ENCODE measurements at places on chromosomes 2 and 18.

DNA sequence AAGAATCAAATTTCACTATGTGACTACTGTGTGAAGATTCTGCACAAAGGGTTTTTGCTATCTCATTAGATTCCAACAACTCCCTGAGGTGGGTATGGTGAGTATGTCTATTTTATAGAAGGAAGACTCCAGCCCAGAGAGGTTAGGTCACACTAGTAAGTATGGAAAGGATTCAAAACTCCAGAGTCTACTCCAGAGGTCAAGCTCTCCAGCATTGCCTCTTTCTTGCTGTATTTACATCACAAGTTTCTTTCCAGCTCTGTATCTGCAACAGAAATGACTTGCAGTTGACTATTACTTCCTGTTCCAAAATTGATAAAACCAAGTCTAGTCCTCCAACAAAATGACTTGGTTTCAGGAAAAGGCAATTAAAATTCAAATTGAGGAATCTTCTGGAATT is 2.1 kb downstream of the COL4A4 start:
- H3K36me3 ChIP-seq = no peaks in the 10 kb centered on the region
- H3K27ac ChIP-seq = no peak overlapping the region
- no peak overlapping the region for H3K4me3 ChIP-seq
- H3K27me3 ChIP-seq = peaks cover 42% of the 10 kb centered on the region
- no peaks in the 10 kb centered on the region for H3K4me1 ChIP-seq
- DNase-seq = no peak

GRCh38 chr18:59605633-59606192 is 91.5 kb downstream of the CCBE1 start:
- no peak for DNase-seq
- no peak overlapping the region for H3K27ac ChIP-seq
- H3K4me1 ChIP-seq = no peaks in the 10 kb centered on the region
- H3K27me3 ChIP-seq = peaks cover 2% of the 10 kb centered on the region

- peak overlapping the region; percentile 74 for H3K27ac ChIP-seq
- peak overlapping the region; percentile 85 for H3K4me3 ChIP-seq
- H3K36me3 ChIP-seq = peaks cover 12% of the 10 kb centered on the region
- H3K4me1 ChIP-seq = peaks cover 26% of the 10 kb centered on the region
- DNase-seq = no peak
Measured at GRCh38 chr2:23940718-23941620, 706 bp downstream of the UBXN2A start.

DNA sequence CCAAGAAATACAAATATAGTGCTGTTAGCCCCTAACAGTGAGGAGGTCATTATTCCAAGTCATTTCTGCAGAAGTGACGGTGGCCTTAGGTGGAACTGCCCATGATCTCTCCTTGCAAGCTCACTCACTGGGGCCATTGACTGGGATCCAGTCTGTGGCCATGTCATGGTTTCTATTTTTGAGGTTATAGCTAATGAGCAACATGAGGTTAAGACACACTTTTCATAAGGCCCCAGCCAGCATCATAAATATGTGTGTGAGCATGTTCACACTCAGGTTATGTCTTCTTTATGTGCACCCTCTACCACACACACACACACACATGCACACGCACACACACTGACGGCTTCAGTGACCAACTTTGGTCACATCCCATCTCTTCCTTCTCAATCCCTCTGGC is 484 bp downstream of the AFF3 start:
- peaks cover 2% of the 10 kb centered on the region for H3K36me3 ChIP-seq
- DNase-seq = no peak
- H3K4me3 ChIP-seq = peak overlapping the region; percentile 71
- H3K27ac ChIP-seq = peak overlapping the region; percentile 52
- H3K27me3 ChIP-seq = peaks cover 42% of the 10 kb centered on the region
- peaks cover 48% of the 10 kb centered on the region for H3K4me1 ChIP-seq

DNA sequence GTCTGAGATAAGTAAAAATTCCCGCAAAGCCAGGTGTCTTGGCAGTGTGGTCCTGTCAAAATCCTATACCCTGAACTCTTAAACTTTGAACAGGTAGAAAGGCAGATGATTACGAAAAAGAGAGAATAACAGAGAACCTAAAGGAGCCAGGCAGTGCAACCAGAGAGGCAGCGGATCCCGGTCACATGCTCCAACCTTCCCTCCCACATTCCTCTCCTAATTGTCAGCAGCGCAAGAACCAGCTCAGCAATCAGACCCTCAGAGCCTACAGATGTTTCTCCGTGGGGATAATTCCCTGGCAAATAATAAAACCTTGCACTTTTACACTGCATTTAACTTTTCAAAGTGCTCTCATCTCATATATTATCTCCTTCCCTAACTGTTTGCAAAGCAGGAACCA is 124.8 kb downstream of the EPHA4 start:
- H3K36me3 ChIP-seq = no peaks in the 10 kb centered on the region
- no peaks in the 10 kb centered on the region for H3K4me1 ChIP-seq
- H3K27me3 ChIP-seq = no peaks in the 10 kb centered on the region
- no peak for DNase-seq
- no peak overlapping the region for H3K27ac ChIP-seq

DNA sequence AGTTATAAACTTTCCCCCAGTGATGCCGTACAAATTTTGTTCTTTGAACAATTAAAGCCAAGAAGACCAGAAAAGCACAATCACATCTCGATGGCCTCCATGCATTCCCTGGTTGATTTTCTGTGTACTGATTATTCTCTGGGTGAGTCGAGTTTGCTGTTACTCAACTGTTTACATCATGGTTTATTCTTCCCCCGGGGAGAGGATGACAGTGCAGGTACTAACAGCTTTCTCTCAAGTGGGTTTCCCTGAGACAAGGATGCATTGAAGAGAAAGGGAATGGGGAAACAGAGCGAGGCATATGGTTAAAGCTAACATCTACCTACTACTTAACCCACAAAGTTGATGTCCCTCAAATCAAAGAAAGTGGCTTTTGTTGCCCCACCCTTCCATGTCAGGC is 410.8 kb upstream of the FANCL start:
- no peaks in the 10 kb centered on the region for H3K4me1 ChIP-seq
- H3K27me3 ChIP-seq = peaks cover 5% of the 10 kb centered on the region
- H3K4me3 ChIP-seq = no peak overlapping the region
- DNase-seq = no peak

GRCh38 chr18:63058521-63058920 is 261.0 kb downstream of the BCL2 start:
- H3K4me1 ChIP-seq = peaks cover 7% of the 10 kb centered on the region
- no peak for DNase-seq
- H3K36me3 ChIP-seq = no peaks in the 10 kb centered on the region
- H3K27me3 ChIP-seq = peaks cover 16% of the 10 kb centered on the region
- no peak overlapping the region for H3K27ac ChIP-seq

DNA sequence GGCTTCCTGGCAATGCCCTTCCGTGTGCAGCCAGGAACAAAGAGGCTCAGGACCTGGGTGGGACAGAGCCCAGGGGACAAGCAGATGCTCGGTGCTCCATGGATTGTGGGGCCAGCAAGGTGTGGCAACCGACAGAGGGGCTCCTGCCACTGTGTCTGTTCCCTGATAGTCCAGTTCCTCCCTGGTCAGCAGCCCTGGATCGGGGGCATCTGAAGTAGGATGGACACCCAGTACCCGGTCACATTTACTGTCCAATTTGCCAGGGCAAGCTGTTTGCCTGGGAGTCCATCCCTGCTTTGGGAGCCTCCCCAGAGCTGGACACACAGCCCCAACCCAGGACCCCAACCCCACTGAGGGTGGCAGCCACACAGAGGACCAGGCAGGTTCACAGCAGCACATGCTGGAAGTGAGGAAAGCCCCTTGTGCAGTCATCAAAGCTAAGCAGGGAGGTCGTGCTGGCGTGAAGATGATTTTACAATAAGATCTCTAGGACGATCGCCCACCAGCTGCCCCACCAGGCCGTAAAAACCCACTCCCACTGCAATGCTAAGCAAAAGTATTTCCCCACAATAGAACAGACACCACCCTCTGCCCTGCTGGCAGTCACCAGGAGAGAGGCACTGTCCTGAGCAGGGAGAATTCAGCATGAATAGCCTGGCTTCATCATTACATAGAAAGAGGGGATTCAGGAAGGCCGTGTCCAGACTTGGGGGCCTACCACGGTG is 141.7 kb downstream of the NDUFA10 start:
- H3K4me3 ChIP-seq = no peak overlapping the region
- H3K4me1 ChIP-seq = peaks cover 6% of the 10 kb centered on the region
- H3K27me3 ChIP-seq = peaks cover 10% of the 10 kb centered on the region
- DNase-seq = no peak
- H3K36me3 ChIP-seq = peaks cover 2% of the 10 kb centered on the region

- H3K27me3 ChIP-seq = no peaks in the 10 kb centered on the region
- H3K4me3 ChIP-seq = peak overlapping the region; percentile 47
- H3K4me1 ChIP-seq = peaks cover 96% of the 10 kb centered on the region
- H3K36me3 ChIP-seq = peaks cover 8% of the 10 kb centered on the region
- H3K27ac ChIP-seq = peak overlapping the region; percentile 99
Measured at GRCh38 chr2:230660294-230661060, 52.2 kb upstream of the CAB39 start.

- no peak overlapping the region for H3K4me3 ChIP-seq
- peaks cover 8% of the 10 kb centered on the region for H3K4me1 ChIP-seq
- no peak for DNase-seq
- H3K27ac ChIP-seq = no peak overlapping the region
- no peaks in the 10 kb centered on the region for H3K27me3 ChIP-seq
- no peaks in the 10 kb centered on the region for H3K36me3 ChIP-seq
Measured at GRCh38 chr2:207836521-207837133, 66.9 kb upstream of the FZD5 start.

DNA sequence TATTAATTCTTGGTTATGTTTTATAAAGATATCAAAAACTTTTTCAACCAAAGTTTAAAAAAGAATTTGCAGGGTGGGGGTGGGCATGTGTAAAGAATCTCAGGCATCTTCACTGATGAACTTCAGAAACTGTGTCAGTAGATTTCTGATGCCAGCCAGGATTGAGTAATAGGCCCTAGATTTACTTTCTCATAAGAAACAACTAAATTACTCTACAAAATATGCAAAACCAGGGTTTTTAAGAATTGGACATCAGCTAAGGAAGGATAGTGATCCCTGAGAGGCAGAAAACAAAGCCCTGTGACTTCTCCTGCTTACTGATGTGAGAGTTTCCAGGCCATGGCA is 11.9 kb upstream of the IL1R1 start:
- H3K4me1 ChIP-seq = no peaks in the 10 kb centered on the region
- DNase-seq = no peak
- no peak overlapping the region for H3K4me3 ChIP-seq

DNA sequence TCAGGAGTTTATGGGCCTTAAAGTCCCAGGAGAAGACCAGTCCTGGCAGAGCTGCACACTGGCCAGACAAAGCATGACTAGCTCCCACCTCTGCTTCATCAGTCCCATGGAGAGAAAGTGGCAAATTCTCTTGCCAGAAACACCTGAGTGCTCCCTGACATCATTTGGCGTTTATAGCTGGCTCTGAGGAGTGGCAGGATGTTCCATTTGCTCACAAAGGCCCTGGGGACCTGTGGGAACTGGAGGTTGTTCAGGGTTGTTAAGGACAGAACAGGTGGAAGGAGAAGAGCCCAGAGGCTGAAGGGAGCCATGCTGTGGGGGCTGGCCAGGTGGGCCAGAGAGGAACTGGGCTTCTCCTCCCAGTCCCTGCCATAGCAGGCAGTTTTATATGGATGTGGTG is 56.1 kb downstream of the RPL37A start:
- peaks cover 7% of the 10 kb centered on the region for H3K27me3 ChIP-seq
- no peaks in the 10 kb centered on the region for H3K36me3 ChIP-seq
- H3K4me3 ChIP-seq = no peak overlapping the region
- no peak overlapping the region for H3K27ac ChIP-seq
- no peaks in the 10 kb centered on the region for H3K4me1 ChIP-seq

GRCh38 chr2:33144243-33144642 is 197.5 kb downstream of the LTBP1 start:
- H3K27ac ChIP-seq = no peak overlapping the region
- no peaks in the 10 kb centered on the region for H3K27me3 ChIP-seq
- no peaks in the 10 kb centered on the region for H3K4me1 ChIP-seq
- DNase-seq = no peak
- no peak overlapping the region for H3K4me3 ChIP-seq

- no peak for DNase-seq
- H3K27ac ChIP-seq = no peak overlapping the region
- no peaks in the 10 kb centered on the region for H3K36me3 ChIP-seq
Measured at GRCh38 chr2:173884025-173884802, 81.0 kb downstream of the SP3 start.

GRCh38 chr2:63865159-63865799 is 23.6 kb downstream of the UGP2 start:
- H3K4me3 ChIP-seq = no peak overlapping the region
- peaks cover 38% of the 10 kb centered on the region for H3K4me1 ChIP-seq
- no peaks in the 10 kb centered on the region for H3K27me3 ChIP-seq
- H3K36me3 ChIP-seq = peaks cover 39% of the 10 kb centered on the region
- DNase-seq = no peak
- H3K27ac ChIP-seq = no peak overlapping the region

- H3K27ac ChIP-seq = no peak overlapping the region
- no peak overlapping the region for H3K4me3 ChIP-seq
- DNase-seq = no peak
- H3K36me3 ChIP-seq = no peaks in the 10 kb centered on the region
- peaks cover 11% of the 10 kb centered on the region for H3K4me1 ChIP-seq
Measured at GRCh38 chr2:222756951-222757650, 85.6 kb downstream of the MOGAT1 start.

DNA sequence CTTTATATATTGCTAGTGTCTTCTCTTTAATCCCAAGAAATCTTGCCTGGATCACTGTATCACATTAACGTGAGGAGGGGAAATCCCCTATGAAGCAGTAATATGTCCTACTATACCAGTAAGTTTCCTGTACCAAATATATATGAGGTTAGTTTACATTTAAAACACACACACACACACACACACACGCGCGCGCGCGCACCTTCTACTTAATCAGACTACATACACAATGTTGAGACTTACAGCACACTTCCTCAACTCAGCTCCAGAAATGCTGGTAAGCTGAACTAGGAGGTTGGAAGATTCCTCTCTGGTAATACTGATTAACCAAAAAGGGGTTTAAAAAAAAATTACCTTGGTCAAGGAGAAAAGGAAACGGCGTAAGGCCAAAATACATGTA is 49.3 kb downstream of the USP34 start:
- H3K27me3 ChIP-seq = no peaks in the 10 kb centered on the region
- no peak for DNase-seq
- H3K27ac ChIP-seq = no peak overlapping the region
- peaks cover 2% of the 10 kb centered on the region for H3K36me3 ChIP-seq

GRCh38 chr2:239312081-239312511 is 88.7 kb downstream of the HDAC4 start:
- no peaks in the 10 kb centered on the region for H3K27me3 ChIP-seq
- no peak overlapping the region for H3K4me3 ChIP-seq
- peaks cover 24% of the 10 kb centered on the region for H3K4me1 ChIP-seq
